ENCODE measurements at places on chromosomes 12 and 14.
A peak's percentile ranks its signal among the peaks of the same experiment; 100 is the strongest.

- no peak for DNase-seq
Measured at GRCh38 chr14:104650981-104651875, 38.2 kb upstream of the INF2 start.

GRCh38 chr12:122871851-122872780, 23.8 kb downstream of the VPS37B start:
- peak; percentile 79 for DNase-seq

- DNase-seq = no peak
Measured at GRCh38 chr14:54697001-54697400, 130.1 kb downstream of the SAMD4A start.

- DNase-seq = peak; percentile 8
Measured at GRCh38 chr12:4140581-4141301, 132.8 kb upstream of the CCND2 start.

DNA sequence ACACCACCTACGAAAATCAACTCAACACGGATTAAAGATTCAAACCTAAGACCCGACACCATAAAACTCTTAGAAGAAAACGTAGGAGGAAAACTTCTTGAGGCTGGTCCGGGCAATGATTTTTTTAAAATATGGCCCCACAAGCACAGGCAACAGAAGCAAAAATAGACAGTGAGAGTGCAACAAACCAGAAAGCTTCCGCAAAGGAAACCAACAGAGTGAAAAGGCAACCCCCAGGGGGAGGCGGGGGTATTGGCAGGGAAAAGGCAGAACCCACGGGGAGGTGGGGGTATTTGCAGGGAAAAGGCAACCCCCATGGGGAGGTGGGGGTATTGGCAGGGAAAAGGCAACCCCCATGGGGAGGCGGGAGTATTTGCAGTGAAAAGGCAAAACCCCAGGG, 20.5 kb upstream of the FBRSL1 start:
- DNase-seq = no peak

- no peak for DNase-seq
Measured at GRCh38 chr14:37060496-37061260, 111.7 kb downstream of the SLC25A21 start.

- no peak for DNase-seq
Measured at GRCh38 chr14:102728501-102728900, 48.7 kb upstream of the TRAF3 start.

GRCh38 chr12:47894068-47894467, 10.7 kb downstream of the VDR start:
- DNase-seq = no peak

DNA sequence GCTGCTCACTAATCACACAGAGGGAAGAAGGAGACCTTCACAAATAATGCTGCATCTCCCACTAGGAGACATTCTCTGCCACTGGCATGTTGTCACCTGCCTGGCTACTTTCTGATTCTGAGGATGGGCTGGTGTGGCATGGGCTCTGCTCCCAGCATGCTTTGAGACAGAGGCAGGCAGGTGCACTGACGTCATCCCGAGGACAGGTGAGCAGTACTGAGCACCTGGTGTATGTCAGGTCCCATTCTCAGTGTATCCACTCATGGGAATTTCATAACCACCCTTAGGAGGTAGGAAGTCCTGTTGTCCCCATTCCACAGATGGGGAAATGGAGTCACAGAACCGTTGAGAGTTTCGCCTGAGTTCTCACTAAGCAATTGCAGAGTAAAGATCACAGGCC, 597.9 kb downstream of the VRK1 start:
- DNase-seq = no peak

DNA sequence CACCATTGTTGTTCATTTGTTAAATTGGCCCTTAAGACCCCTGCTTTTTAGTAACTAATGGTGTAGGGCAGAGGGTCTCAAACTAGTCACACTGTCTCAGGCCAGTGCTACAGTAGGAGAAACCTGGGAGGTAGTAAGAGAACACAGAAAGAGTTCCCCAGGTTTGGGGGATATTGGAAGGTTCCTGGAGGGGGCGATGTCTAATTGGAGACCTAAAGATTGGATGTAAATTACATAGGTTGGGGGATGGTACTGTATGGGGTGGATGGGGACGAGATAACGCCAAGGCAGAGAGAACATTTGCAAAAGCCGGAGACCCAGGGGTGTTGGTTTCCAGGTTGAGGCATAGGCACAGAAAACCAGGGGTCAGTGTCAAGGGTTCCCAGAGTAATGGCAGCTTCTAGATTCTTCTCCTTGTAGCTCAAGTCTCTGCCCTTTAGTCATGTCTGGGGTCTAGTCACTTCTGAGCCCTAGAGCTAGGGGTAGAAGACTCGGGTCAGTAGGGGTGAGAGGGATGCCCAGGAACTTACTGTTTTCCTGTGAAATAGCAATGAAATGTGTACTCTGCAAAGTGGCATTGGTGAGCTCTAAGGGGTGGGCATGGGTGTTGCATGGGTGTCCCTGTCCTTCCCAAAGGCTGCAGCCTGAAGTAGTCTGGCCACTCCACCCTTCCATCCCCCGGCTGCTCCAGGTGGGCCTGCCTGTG, 21.8 kb downstream of the PLEKHG3 start:
- no peak for DNase-seq

DNA sequence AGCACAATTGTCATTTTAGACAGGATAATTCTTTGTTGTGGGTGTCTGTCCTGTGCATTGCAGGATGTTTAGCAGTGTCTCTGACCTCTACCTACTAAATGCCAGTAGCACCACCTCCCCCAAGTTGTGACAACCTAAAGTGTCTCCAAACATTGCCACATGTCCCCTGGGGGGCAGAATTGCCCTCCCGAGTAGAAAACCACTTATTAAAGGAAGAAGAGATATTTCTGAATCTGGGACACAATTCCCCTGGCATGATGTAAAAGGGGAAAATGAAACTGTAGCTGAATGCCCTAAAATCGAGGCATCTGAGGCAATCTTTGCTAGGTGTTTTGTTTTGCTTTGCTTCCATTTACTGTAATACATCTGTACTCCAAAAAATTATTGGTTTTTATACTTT, 116.8 kb upstream of the NAP1L1 start:
- DNase-seq = no peak

DNA sequence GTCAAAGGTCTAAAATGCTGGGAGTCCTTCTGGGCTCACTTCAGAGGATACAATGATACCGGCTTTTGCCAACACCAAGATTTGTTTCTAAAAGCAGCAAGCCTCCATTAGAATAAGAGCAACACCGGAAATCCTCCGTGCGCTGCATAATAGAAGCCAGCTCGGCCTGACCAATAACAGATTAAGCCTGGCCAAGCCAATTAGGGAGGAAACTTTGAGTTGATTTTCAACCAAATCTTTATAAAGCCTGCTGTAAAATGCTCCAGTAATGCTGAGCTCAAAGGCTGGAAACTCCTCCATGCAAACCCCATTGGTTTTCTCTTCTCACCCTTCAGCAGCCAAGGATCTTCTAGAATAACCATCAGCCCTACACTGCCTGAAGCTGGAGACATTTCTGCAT, 150.1 kb downstream of the NTF3 start:
- no peak for DNase-seq

DNA sequence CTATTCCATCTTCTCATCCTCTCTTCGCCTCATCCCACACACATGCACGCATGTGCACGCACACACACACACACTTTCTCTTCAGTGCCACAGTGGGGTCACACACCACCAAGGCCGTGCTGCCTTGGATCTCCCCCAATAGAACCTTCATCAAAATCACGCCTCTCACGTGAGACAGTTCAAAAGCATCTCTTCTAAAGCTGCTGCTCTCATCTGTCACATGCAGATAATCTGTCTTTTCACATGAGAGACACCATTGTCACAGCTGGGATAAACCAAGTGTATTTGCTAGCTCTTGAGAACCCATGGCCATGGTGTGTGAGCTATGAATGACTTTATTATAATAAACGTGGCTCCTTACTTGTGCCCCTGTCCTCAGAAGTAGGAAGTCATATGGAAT, 218.7 kb downstream of the EGLN3 start:
- no peak for DNase-seq

DNA sequence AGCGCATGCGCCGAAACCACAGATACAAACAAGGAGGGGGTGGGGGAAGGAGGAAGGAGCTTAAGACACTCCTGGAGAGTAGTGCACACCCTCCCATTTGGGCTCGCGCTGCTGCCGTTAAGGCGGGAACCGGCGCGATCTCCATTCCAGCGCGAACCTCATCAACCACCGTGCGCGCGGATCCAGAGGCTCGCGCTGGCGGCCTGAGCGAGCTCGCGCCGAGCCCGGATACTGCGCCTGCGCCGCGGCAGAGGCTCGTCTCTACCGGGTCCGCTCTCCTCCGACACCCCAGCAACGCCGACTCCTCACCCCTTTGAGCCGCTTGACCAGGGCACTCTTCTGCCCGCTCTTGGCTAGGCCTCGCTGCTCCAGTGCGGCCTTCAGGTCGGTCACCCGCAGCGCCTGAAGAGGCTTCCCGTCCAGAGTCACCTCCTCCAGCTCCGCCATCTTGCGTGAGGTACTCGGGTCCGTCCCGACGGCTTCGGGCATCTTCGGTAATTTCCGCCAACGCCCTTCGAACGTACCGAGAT, at the start of gene ACIN1:
Gene ACIN1 (minus strand): TSS at position 471 of the 530 bp plus-strand sequence. CDS start 24 bp downstream, at position 447.
- DNase-seq = no peak

DNA sequence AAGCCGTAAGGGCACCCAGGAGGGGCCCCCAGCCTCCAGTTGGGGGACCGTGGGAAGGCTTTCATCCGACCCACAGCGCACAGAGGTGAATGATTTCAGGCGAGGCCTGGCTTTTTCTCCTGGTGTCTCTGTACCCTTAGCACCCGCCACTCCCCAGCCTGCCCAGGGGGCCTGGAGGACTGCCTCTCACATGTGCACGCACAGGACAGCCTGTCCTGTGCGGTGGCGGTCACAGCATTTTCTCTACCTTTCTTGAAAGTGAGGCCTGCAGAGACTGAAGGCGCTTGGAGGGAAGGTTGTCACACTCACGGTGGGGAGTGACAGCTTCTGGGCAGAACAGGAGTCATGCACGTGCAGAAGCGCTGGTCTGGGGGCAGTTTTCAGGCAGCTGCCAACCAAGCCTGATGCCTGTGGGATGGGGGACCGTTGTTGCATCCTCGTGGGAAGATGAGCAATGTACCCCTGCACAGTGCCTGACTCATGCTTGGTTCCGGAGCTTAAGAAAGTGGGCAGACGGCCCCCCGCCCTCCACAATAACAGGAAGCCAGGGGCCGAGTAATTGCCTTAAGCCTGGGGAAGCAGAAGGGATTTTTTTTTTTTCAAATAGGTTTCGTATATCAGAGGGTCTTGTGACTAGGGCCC, 148.1 kb downstream of the TSPAN9 start:
- DNase-seq = no peak

DNA sequence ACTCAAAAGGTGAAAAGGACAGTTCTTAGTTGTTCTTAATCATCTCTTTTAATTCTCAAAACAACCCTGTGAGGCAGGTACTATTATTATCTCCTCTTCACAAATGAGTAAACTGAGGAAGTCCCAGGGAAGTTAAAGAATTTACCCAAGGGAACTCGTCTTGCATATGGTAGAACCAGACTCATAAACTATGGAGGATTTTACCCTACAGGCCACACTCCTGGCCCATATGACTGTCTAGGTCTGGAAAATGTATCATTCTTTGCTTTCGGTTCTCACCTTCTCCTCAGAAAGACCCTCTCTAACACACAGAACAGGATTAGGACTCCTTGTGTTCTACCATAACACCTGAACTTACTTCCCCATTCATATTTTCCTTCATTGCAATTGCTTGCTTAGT, 18.9 kb downstream of the SOX5 start:
- DNase-seq = no peak

GRCh38 chr14:54574528-54574927, 7.6 kb downstream of the SAMD4A start:
- no peak for DNase-seq

GRCh38 chr12:111444925-111445725, 39.4 kb downstream of the SH2B3 start:
- peak; percentile 87 for DNase-seq

GRCh38 chr12:95230313-95230712, 12.7 kb downstream of the VEZT start:
- DNase-seq = no peak

DNA sequence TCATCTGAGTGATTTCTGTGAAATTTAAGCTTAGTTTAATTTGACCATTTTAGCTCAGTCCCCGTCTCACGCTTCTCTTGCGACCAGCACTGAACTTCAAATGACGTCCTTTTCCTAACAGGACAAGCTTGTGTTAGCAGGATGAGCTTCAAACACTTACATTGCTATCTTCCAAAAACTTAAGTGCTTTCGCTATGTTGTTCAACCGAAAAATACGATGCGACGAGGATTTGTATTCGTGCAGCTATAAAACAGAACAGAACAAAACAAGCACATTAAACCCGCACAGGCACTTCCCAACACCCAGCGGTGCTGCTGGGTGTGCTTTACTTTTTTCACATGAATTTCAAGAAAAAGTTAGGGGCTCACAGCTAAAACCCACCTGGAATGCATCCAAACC, 64.2 kb upstream of the DICER1 start:
- no peak for DNase-seq

- DNase-seq = no peak
Measured at GRCh38 chr12:80273144-80273543, 170.9 kb upstream of the PTPRQ start.

GRCh38 chr12:6085841-6086240, 38.6 kb downstream of the VWF start:
- no peak for DNase-seq

GRCh38 chr12:80655751-80656150, 51.7 kb upstream of the MYF6 start:
- DNase-seq = no peak

- peak; percentile 70 for DNase-seq
Measured at GRCh38 chr14:69635981-69636639, 24.7 kb downstream of the SUSD6 start.

GRCh38 chr12:132766380-132767085, 4.9 kb upstream of the ANKLE2 start:
- DNase-seq = no peak

DNA sequence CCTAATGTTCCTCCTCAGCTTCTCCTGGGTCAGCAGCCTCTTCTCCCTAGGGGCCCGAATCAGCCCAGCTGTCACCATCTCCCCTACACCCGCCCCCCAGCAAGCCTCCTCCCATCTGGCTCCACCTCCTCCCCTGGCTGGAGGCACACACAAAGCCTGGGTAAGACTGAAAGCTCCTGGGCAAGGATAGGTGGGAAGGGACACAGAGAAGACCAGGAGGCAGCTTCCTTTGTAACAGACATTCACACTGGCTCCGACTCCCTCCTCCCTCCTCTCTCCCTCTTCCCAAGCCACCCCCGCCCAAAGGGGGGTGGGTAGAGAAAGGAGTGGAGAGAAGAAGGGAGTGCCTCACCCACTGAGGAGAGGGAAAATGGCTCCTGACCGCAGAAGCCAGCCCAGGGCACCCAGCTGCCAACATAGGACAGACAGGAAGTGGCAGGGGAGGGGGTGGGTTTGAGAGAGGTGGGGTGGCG, 4.0 kb downstream of the CHD4 start:
- peak; percentile 40 for DNase-seq

GRCh38 chr12:51390891-51391282, 319 bp downstream of the GALNT6 start:
- peak; percentile 34 for DNase-seq

GRCh38 chr14:102474934-102475333, 34.6 kb downstream of the ANKRD9 start:
- no peak for DNase-seq

GRCh38 chr12:130965668-130966067, 12.0 kb downstream of the ADGRD1 start:
- DNase-seq = no peak

- DNase-seq = no peak
Measured at GRCh38 chr14:96106891-96107290, 67.7 kb downstream of the C14orf132 start.

GRCh38 chr14:103122947-103123633, at the start of gene TNFAIP2:
TSS of gene TNFAIP2 (plus strand) at chr14:103123461. CDS start at chr14:103126458, 2,997 bp downstream.
- DNase-seq = no peak
